Fibroblast of skin of right biceps (primary cell): ENCODE measurements at places on chromosomes 12 and 14.

GRCh38 chr12:108623577-108623976 is 10.1 kb downstream of the SELPLG start:
- DNase-seq = no peak

DNA sequence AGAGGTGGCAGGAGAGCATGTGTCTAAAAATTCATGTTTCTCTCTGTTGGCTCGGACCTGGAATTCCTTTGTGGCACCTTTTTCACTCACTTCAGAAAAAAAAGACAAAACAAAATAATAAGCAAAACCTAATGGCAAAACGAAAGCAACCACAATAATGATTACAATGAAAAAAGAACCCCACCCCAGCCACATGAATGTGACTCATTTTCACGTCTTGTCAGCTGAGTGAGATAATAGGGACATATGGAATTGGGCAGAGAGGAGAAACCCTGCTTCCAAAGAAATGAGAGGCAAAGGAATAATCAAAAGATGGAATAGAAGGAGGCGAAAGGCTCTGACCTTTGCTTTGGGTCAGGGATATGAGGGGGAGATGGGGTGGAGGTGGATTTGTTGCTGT is 143.4 kb downstream of the SLC8A3 start:
- no peak for DNase-seq

DNA sequence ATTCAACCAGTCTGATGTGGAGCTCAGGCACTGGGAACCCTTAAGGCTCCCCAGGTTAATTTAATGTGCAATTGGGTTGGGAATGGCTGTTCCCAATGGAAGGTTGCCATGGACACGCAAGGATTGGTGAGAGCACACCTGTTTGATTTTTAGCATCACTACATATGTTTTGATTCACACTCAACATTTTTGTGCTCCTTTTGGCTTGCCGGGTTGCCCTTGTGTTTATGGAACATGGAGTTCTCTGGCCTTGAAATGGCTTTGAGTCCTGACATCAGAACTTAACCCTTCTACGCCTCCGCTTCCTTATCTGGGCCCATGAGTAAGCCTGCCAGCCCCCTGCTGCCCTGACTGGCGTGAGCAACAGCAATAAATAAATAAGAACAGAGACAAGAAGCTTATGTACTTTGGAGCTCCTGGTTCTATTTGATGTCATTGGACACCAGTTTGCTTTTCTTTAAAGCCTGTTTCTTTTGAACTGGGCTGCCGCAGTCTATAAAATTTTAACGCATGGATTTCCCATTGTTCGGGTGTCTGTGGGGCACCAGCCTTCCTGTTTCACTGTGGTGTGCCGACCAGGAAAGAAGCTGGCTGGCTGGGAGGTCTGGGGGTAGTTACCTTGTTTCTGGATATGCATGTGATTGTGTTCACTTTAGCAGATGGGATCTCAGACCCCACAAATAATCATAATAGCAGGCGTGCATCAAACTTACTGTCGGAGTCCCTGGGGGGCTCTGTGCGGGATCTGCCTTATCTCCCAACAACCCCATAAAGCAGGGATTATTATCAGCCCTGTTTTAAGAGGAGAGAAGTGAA is 27.8 kb downstream of the TBX3 start:
- DNase-seq = no peak

DNA sequence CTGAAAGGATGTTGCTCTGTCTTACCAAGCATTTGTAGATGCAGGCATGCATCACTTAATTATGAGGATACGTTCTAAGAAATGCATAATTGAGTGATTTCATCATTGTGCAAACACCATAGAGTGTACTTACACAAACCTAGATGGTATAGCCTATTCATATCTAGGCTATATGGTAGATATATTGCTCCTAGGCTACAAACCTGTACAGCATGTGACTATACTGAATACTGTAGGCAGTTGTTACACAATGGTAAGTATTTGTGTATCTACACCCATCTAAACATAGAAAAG is 75.9 kb downstream of the IFT81 start:
- DNase-seq = peak; percentile 49

- peak; percentile 55 for DNase-seq
Observed at GRCh38 chr12:75322464-75322863, 7.7 kb downstream of the CAPS2 start.

GRCh38 chr12:97308576-97309198 is 153.9 kb upstream of the RMST start:
- peak; percentile 40 for DNase-seq

DNA sequence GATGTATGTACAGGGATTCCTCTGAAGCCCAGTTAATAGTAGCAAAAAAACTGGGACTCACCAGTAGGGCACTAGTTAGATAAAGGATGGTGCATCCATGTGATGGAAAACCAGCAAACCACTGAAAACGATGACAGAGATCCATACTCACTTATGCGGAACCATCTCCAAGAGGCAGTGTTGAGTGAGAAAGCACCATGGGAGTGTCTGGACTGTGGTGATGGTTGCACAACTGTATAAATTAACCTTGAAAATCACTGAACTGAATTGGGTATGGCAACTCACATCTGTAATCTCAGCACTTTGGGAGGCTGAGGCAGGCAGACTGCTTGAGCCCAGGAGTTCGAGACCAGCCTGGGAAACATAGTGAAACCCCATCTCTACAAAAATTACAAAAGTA is 53.6 kb upstream of the ZFP36L1 start:
- no peak for DNase-seq

GRCh38 chr14:57029620-57030253 is 219.5 kb upstream of the OTX2 start:
- DNase-seq = no peak

- no peak for DNase-seq
Observed at GRCh38 chr12:125187780-125188741, 122.8 kb downstream of the AACS start.

DNA sequence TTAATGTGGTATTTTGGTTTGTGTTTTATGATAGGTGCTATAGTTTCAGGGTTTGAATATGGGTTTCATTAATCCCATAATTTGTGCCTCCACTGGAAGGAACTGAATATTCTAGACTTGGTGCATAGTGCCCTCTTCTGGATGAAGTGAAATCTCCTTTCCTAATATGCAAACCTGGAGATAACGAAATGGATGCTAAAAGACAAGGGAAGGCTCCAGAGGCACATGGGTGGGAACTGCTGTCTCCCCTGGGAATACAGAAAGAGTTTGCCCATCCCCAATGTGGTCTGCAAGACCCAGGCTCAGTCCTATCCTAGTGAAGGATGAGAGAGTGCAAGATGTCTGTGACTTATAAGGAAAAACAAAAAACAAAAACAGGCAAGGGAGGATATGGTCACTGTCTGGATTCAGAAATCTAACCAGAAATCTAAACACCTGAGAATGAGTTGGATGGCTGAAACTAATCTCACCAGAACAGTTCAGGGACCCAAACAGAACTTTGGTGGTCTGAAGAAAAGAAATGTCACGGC is 142.3 kb upstream of the TMPO start:
- peak; percentile 56 for DNase-seq

- peak; percentile 20 for DNase-seq
Observed at GRCh38 chr12:9925705-9926393, 6.3 kb downstream of the CLEC2A start.

DNA sequence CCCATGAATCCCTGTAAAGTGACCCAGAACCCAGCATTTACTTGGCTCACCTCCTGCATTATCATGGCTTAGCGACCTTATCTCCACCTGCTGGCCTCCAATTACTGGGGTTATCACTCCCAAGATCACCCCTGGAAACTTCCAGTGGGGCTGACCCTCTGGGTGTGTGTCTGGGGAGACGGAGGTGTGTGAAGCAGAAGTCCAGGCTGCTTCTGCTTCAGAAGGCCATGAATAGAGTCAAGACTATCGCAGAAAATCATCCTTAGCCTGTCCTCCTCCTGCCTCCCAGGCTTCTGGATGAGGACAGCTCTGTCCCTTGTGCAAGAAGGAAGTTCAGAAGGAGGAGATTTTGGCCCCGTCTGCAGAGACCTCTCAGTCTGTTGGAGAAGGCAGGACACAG is 408 bp upstream of the KRT72 start:
- no peak for DNase-seq

DNA sequence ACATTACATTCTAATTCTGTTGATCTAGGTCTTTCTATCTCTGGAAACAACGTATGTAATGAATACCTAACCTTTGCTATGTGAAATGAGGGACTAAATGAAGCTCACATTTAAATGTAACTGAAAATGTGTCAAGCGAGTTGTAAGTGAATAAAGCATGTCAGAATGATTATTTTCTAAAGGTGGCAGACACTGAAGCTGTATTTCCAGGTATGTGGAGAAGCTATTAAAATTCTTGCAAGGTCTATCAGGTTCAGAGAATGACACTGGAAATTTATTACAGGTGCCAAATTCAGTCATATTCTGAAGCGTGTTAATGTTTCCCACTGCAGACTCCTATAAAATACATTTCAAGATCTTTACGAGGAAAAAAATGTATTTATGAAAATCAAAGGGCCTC is 641.4 kb downstream of the RPS29 start:
- DNase-seq = no peak

- no peak for DNase-seq
Observed at GRCh38 chr14:91669867-91670266, 62.0 kb downstream of the CATSPERB start.

- DNase-seq = no peak
Observed at GRCh38 chr12:49559011-49559675, 8.8 kb downstream of the MCRS1 start.

DNA sequence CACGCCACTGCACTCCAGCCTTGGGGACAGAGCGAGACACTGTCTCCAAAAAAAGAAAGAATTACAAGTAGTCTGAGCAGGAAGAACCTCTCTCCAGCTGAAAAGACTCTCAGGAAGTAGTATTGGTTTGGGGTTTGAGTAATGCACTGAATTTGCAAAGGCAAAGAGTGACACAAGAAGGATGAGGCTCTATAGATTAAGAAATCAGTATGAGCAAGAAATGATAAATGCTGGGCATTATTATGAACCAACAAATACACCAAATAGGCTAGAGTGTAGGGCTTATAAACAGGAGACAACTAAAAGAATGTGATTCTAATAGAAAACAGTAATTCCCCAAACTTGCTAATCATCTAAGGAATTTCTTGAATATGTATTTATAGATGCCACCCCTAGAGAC is 2.6 kb upstream of the SLC35E3 start:
- DNase-seq = peak; percentile 20

DNA sequence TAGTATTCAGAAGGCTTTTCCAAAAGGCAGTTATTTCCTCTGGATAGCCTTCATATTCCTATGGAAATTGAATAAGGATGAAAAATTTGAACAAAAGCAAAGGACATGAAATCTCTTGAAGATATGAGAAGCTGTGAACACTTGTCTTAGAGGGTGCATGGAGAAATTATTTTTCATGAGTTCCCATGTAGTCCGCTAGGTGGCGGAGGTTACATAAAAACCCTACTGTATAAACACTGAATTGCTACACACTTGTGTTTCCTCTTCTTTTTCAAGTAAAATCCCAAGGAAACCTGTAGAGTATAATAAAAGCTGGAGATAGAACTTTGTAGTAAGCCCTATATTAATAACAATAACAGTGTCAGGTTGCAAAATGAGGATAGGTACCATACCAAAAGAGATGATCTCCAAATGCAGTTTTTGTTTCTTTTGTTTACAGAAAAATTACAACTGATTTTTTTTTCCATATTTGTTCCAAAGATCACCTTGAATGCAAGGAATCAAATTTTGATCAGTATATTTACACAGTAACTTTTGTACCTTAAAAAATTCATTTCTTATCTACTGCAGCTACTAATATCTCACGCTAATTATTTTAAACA is 37.8 kb upstream of the OR4E1 start:
- DNase-seq = peak; percentile 30
